NK-92 treated with Interleukin-12 subunit alpha and Interleukin-12 subunit beta, amount 100 ng/mL, for 24 hours (cell line): ENCODE measurements at places on chromosomes 6 and 20.

GRCh38 chr6:91864911-91865310, 1278.0 kb upstream of the MAP3K7 start:
- no peak for DNase-seq

GRCh38 chr6:31465718-31466117, 32.2 kb upstream of the MICB start:
- DNase-seq, result no peak

- DNase-seq, result no peak
These were observed 31.6 kb downstream of the ADTRP start for GRCh38 chr6:11747021-11747420.

GRCh38 chr6:26205161-26205624, 118.0 kb downstream of the HFE start:
- peak; percentile 82 for DNase-seq

DNA sequence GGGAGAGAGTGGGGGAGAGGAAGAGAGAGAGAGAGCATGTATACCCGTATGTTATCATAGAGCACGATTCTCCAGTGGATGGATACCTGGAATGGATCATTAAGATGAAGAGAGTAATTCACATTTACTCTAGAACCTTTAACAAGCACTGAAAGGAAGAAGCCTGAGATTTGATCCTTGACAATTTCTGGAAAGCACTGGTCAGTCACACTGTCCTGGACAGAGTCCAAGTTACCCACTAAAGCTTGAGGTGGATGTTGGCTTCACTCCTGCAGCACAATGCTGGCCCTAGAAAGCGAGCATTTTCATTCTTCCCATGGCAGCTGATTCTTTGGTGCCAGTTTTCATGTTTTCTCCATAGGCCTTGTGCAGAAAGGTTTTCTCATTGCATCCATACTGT, 25.6 kb downstream of the NFYA start:
- DNase-seq, result no peak

- no peak for DNase-seq
These were observed 142.5 kb upstream of the SPACA1 start for GRCh38 chr6:87905101-87905641.

DNA sequence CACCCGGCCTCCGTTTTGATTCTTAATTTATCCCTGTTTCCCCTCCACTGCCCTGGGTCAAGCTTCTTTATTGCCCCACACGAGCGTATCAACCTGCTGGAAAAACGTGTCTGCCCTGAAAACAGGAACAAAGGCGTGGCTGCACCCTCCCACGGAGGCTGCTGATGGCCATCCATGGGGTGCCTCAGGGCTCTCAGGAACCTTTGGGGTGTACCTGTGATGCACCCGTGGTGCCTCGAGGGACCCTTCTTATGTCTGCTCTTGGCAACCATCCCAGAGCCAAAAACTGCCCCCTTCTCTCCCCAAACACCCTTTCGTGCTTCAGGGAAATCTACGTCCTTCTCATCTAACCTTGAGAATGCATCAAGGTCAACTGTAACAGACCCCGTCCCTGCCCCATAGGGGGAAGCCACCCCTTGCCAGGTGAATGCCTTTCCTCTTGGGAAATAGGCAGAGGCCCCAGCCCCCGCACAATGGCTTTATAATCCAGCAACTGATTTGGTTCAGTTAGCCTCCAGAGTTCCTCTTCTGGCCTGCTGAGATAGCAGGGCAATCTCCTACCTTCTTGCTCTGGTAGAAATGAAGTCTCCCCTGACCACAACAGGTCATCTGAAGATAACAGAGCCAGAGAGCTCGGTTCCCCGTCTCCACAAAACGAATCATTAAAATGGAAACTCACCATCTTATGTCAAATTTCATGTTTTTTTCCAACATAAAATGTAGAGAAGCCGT, 29.4 kb downstream of the PSMG4 start:
- no peak for DNase-seq

GRCh38 chr6:13431059-13431656, 56.2 kb downstream of the GFOD1 start:
- no peak for DNase-seq

GRCh38 chr6:164216839-164217238, 802.3 kb downstream of the QKI start:
- DNase-seq, result no peak

DNA sequence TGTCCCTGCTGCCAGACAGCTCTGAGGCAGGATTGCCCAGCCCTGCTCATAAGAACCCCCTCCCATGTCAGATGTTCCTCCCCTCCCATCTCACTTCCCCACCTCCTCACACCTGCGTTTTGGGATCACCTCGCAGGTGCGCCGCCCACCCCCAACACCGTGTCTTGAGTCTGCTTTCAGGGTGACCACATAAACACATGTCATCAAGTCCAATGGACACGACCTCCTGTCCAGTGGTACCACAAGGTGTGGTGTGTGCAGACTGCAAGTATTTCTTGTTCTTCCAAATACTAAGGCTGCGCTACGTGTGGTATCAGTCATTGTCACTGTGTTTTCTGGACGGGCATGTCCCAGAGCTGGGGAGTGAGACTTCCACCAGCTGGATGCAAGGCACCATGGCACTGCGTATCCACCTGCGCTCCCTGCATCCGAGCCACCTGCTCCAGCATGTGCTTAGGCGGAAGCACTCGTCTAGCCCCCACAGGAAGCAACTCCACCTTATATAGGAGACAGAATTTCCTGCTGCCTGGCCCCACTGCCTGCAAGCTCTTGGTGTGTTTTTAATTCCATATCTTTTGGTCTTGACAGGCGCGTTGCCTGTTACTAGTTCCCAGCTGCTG, 119.7 kb upstream of the NXT1 start:
- DNase-seq, result no peak

- DNase-seq, result no peak
These were observed 90.8 kb upstream of the ELOVL5 start for GRCh38 chr6:53439556-53439955.

- DNase-seq, result no peak
These were observed 246.0 kb upstream of the FLRT3 start for GRCh38 chr20:14583413-14583812.

- DNase-seq, result no peak
These were observed 36.1 kb downstream of the ELOVL2 start for GRCh38 chr6:11007715-11008608.

DNA sequence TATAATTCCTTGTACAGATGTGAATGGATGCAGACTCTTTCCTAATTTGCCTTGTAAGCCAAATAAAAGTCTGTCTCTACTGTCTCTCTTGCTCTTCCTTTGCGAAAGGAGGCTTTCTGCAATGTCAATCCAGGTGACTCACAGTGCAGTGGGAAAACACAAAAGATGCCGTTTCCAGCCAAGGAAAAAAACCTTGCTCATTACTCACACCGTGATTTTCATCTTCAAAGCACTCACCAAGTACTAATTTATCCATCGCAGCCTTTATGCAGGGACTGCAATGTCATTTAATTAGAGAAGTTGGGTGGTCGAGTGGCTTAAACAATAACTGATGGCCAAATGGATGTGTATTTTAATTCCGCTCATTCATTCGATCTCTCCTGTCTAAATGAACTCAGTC, 23.8 kb downstream of the SAYSD1 start:
- no peak for DNase-seq

GRCh38 chr20:6173481-6173880, 50.7 kb upstream of the FERMT1 start:
- DNase-seq, result no peak

DNA sequence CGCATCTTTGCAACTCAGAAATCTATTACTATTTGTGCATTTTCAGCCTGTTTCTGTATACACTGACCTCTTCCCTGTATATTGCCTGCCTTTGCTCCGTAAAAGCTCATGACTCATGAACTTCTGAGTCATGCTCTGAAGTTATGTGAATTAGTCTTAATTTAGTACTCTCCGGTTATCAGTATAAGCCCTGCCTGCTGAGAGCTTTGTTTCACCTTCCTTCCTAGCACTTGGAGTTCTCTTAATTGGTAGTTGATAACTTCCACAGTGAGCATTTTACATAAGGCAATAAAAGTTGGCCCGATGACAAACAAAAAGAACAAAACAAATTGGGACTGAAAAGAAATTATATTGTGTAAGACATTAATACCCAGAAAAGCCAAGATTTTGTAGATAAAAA, 231.4 kb downstream of the GJA1 start:
- DNase-seq, result no peak

DNA sequence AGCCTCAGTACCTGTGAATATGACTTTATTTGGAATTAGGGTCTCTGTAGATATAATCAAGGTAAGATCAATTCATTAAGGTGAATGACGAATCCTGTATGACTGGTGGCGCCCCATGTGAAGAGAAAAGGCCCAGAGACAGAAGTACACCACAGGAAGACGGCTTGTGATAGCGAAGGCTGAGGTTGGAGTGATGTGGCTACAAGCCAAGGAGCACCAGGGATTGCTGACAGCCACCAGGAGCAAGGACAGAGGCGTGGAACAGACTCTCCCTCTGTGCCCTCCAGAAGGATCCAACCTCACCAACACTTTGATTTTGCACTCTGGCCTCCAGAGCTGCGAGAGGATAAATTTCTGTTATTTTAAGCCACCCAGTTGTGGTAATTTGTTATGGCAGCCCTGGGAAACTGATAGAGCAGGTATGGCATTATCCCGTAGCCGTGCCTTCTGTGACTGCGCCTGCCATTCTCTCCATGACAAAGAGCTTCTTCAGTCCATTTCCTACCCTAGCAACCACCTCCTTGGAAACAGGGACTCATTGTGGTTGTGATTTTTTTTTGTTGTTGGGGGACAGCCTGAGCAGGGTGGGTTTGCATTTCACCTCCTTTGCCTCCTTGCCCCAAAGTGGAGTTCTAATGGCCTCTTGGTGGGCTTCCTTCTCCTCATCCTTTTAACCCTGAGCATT, 29.6 kb downstream of the PTK7 start:
- no peak for DNase-seq

DNA sequence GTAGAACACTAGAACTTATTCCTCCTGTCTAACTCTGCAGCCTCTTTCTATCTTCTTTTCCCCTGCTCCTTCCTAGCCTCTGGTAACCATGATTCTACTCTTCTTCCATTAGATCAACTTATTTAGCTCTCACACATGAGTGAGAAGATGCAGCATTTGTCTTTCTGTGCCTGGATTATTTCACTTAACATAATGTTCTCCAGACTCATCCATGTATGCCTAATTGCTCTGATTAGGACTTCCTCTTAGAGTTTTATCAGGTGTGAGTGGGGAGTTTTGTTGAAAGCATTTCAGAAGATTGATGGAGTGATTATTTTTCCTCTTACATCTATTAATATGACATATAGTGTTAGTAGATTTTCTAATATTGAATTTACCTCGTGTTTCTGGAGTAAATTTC, 140.4 kb downstream of the CDKAL1 start:
- DNase-seq, result no peak

DNA sequence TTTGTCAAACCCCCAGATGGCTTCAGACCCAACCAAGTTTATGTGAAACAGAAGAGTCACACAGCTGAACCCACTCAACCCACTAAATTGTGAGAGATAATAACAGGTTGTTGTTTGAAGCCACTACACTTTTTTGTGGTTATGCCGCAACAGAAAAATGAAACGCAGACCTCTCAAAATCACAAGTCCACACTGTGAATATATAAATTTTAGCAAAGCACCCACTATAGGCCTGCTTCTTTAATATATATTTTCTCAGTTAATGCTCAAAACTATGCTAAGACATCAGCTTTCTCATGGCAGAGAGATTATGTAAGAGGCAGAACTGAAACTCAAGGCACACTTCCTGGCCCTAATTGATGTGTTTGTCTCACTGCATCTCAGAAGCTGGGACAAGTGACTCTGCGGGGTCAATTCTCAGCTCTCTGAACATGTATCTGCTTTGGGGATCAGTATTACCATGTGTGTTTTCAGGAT, 27.7 kb downstream of the MAP3K5 start:
- no peak for DNase-seq

DNA sequence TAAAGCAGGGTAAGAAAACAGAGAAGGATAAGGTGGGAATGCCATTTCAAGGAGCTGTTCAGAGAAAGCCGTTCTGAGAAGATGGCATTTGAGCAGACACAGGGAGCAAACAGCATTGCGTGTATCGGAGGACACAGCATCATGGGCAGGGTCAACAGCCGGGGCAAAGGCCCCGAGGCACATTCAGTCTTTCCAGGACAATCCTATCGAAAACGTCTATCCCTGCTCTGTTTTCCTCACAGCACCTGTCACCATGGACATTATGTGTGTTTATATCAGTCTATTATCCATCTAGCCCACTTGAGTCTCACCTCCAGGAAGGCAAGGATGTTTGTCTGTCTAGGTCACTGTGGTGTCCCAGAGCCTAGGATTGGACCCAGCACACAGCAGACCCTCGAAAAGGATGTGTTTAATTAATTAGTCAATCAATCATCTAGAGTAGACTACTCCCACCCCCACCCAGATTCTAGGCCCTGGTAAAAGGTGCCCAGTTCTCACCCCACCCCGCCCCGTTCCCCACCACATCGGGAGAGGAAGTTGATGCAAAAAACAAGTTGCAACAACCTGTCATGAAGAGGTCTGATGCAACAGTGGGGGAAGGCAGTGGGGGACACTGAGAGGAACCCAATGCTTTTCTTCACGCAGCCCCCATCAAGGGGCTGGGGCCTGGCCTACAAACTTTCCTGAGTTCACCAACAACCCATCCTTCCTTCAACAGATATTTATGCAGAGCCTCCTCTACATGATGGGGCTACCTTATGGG, 66.6 kb downstream of the PREX1 start:
- DNase-seq, result peak; percentile 88

- DNase-seq, result no peak
These were observed 71.7 kb downstream of the GRM4 start for GRCh38 chr6:34074064-34074742.

GRCh38 chr6:9292975-9293374, 857.6 kb upstream of the SLC35B3 start:
- no peak for DNase-seq

GRCh38 chr6:20565342-20565741, 31.1 kb downstream of the CDKAL1 start:
- no peak for DNase-seq

DNA sequence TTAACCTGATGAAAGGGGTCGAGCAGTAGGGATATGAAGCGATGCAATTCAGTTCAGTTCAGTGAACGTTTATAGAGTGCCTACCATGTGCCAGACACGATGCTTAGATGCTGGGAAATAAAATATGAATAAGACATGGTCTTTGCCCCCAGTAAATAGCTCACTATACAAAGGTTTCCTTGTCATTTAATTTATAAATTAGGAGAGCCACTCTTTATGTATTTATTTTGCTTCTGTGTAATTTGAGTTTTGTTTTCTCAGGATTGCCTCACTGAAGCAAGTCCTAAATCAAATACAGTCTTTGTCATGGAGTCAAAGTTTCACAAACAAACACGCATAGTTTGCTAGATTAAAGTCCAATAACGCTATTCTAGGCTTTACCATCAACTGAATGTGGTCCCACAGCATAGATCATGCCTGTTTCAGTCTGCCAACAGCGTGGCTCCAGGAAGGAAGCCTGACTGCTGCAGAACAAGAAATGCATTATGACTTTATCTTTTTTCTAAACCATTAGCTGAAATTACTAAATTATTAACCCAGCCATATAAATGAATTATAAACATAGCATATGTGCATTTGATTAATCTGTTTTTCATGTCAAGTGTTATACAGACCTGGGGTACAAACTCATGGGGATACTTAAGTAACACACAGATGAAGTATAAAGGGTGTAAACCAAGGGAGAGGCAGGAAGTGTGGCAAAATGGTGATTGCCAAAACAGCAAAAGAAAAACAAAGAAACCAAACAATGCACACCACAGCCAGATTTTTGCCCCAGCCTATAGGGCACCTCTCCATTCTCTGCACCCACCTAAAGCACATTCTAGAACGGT, 29.8 kb upstream of the CCN2 start:
- DNase-seq, result no peak

- no peak for DNase-seq
These were observed 30.4 kb downstream of the PREX1 start for GRCh38 chr20:48797275-48797825.
